ENCODE measurements at places on chromosomes 11 and 22.

- no peak for DNase-seq
Observed at GRCh38 chr11:131987703-131988102, 617.3 kb downstream of the NTM start.

- DNase-seq = no peak
Observed at GRCh38 chr11:68044145-68044813, 5.5 kb downstream of the TCIRG1 start.

GRCh38 chr11:12239396-12239795, 129.0 kb downstream of the MICAL2 start:
- DNase-seq = no peak

DNA sequence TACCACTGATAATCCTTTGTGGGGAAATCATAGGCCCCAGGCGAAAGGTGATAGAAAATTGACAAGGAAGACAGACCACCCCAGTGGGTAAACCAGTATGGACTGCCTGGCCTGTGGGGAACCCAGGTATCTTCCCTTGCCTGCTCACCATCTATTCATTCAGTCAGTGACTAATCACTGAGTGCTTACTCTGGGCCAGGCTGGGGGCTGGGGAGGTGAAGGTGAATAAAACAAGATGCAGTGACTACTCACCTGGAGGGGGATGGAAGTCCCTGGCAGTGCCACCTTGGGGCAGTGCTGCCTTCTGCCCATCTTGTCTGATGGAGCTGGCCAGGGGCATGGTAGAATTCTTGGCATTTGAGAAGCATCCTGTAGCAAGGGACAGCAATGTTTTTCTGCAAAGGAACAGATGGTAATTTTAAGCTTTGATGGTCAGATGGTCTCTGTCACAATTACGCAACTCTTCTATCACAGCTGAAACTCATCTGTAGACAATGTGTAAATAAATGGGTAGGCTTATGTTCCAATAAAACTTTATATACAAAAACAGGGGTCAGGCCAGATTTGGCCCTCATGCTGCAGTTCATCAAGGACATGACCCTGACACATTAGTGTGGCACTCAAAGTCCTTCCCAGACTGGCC, 4.6 kb downstream of the ISX start:
- DNase-seq = no peak

GRCh38 chr22:48371391-48371790, 1456.3 kb downstream of the BRD1 start:
- DNase-seq = no peak

GRCh38 chr11:76902121-76903014, 41.6 kb downstream of the ACER3 start:
- no peak for DNase-seq

GRCh38 chr11:2994336-2994730, 2.2 kb upstream of the NAP1L4 start:
- DNase-seq = no peak

- no peak for DNase-seq
Observed at GRCh38 chr11:20973940-20974559, 304.7 kb downstream of the NELL1 start.

GRCh38 chr22:46006379-46007002, 29.5 kb upstream of the WNT7B start:
- DNase-seq = peak; percentile 89

DNA sequence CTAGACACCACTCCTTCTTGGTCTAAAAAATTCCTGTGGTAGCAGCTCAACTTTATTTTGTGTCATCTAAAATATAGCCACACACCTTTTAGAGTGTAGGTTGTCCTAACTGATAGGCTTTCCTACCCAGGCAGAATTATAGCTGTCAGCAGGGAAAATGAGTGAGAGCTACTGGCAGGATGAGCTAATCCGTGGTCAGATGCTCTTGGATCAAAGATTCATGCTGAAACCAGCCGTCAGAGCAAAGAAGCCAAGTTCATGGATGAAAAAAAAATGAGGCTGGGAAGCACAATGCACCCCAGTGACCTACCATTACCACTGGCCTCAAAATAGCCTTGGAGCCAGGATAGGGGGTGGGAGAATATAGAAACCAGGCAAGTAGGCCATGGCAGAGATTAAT, 113.1 kb upstream of the BLID start:
- DNase-seq = no peak

DNA sequence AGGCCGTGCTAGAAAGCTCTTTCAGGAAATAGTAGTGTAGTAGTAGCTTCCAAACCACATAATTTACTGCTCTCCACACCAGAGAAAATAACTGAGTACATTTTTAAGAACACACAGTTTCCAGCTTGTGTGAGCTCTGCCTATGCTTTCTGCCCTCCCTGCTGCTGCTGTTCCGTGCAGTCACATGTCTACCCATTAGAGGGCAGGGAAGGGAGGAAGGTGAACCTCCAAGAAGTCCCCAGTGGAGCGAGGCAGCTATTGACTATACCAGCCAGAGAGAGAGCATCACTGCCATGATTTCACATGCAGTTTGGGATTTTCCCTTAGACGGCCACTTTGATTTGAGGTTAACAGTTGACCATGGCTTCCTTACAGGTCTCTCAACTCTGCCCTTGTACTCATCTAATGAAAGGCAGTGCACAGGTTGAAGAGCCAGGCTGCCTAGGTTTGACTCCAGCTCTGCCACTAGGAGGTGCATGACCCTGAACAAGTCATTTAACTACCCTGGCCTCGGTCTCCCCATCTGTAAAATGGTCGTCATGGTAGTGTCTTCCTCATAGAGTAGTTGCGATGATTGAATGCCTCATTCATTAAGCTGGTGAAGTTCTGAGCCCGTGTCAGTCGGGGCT, 19.7 kb upstream of the CTTN start:
- DNase-seq = no peak

DNA sequence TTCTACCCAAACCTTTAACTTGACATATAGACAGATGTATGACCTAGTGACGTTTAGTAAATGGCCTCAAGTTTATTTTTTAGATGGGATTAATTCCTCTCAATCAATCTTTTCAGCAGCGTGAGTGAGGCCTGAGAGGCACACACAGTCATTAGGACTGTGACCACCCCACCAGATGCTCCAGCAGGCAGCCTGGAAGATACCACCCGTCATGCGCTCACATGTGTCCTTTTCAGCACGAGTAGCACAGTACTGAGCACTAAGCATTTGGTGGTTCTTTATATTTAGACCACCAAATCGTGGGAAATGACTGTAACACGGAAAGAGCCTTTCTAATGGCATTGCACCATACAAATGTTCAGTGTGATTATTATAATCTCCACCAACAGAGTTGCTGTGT, 354.6 kb upstream of the DDI1 start:
- DNase-seq = no peak

DNA sequence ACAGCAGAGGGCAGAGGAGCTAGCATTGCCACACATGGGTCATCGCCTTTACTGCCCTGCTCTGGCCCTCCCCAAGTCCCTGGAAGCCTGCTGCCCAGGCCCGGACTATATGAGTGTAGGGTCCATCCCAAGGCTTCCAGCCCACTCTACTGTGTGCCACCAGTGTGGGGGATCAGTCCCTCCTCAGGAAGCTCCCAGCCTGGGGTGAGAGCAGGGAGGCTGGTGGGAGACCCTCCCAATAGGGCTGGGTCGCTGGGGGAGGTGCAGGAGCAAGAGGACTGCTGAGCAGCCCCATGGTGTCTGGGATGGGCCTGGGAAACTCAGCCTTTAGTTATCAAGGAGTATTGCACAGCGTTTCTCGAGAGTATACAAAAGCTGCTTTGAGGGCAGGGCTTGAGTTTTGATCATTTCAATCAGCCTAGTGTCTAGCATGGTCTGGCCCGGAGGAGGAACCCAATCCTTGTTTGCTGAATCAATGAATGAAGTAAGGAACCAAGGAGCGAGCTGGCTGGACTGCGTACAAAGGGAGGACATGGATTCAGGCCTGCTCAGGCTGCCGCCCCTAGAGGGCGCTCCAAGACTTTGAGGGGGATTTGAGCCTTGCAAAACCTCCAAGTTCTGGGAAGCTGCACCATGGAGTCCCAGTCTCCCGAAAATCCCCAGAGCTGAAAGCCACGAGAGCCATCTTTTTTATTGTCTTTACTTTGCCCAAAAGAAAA, 89.0 kb upstream of the PARVA start:
- peak; percentile 63 for DNase-seq

GRCh38 chr11:120500414-120501071, 11.0 kb upstream of the GRIK4 start:
- no peak for DNase-seq

DNA sequence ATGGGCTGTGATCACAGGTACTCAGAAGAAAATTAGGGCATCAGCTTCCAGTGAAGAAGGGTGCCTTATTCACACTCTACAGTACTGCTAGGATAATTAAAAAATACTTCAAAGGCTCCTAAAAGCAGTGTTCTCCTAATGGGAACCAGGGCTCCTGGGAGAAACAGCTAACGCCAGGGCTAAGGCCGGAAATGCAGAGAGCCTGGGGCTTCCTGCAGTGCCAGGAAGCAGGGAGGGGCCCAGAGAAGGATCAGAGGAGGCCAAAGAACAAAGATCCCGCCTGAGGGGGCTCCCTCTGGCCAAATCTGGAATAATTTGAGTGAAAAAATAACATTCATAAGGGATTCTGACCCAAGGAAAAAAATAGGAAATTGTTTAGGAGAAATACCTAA, 27.5 kb downstream of the TOLLIP start:
- no peak for DNase-seq

DNA sequence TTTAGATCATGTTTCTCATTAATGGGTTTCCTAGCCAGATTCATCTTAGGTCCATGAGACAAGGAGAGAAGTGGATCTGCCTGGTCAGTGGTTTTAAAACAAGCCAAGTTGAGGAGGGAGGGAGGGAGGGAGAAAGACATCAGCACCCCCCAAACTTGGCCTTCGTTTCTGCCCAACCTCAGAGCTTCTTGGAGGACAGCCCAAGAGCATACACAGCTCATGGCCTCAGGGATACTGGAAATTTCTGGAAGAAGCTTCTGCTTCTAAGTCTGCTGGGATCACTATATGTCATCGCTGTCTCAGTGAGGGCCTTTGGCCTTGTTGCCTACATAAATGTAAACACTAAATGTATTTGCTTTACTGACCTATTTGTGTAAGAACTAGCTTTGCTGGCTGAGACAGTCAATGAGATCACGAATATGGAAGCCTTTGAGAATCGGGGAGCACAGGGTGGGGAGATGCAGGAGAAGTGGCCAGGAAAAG, 375.1 kb downstream of the BUD13 start:
- DNase-seq = no peak

DNA sequence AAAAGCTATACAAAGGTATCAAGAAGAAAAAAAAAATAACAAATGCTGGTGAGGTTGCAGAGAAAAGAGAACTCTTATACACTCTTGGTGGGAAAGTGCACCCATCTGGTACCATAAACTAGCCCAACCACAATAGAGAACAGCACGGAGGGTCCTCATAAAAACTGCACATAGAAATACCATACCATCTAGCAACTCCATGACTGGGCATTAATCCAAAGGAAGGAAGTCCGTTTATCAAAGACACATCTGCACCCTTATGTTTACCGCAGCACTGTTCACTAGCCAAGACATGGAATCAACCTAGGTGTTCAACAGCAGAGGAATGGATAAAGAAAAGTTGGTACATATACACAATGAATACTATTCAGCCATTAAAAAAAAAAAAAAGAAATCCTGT, 10.8 kb upstream of the CLDN5 start:
- DNase-seq = no peak

GRCh38 chr11:1523779-1524178, 37.2 kb upstream of the MOB2 start:
- DNase-seq = no peak

DNA sequence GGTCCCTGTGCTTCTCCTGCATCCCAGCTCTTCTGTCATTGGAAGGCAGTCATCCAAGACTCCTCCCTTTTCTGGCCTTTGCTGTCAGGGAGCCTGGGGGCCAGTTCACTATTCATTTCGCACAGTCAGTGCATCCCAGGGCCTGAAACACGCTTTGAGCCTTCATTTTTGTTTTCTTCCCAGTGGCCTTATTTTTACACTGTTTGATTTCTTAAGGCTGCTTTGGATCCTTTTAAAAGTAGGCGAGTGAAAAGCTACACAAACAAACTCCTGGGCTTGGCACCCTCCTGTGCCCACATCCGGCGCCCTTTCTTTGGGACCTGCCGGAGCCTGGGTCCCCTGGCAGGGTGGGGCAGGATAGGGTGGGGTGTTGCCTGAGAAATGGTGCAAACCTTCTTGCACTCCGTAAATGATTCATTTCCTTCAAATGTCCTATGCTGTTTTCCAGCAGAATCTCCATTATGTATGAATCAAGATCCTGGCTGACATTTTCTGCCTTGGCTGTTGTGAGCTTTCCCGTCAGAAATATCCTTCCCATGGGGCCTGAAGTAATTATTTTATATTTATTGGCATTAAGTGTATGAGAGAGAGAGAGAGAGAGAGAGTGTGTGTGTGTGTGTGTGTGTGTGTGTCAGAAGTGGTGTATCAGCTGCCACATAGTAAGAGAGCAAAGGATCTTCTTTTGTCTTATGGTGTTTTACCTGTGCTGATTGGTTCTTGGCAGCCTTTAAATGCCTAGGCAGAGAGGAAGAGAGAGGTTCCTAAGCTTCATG, 45.6 kb downstream of the BCR start:
- peak; percentile 14 for DNase-seq

- no peak for DNase-seq
Observed at GRCh38 chr11:9878936-9879335, 215.1 kb downstream of the SWAP70 start.

- no peak for DNase-seq
Observed at GRCh38 chr11:22832315-22833015, 2.9 kb upstream of the SVIP start.

All from inflammatory macrophage (primary cell).